Peyer's patch (tissue), 4 donors: ENCODE measurements at places on chromosomes 1 and 21. TPM values are rescaled to one million over a fixed set of nuclear protein-coding genes. Genes with fewer than 3 reads are reported as not detected.

Gene PLPP3
- total RNA-seq: 43.7 TPM

Gene CD5L
- total RNA-seq: not detected

GRCh38 chr1:53402891-53403655 lies 56.1 kb upstream of the DMRTB1 start:
- DNase-seq: no peak

DNA sequence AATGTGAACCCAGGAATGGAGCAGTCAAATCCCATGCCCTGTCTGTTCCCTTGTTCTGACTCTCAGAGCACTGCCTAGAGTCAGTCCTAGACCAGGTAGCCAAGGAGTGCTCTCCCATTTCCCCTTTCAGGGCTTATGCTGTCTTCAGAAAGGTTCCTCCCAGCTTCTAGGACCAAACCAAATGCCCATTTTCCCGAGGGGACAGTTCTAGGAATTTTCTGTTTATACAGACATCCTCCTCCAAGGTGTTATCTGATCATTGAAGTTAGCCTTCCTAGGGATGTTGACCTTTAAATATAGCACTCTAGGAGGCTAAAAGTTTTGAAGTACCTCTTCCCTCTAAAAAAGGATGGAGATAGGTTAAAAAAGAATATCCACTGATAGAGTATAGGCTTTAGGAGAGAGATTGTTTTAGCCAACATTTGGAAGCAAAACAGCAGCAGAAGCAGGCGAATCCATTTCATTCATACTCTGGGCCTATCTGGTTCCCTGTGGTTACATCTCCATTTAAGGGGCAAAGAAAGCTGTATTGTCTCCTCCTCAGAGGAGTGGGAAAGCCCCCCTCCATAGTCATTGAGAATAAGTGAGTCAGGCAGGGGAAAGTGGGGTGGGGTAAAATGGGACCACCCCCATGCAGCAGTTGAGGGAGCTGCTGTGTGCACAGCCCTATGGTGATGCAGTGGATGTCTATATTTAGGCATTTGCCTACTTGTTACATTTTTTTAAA lies 126.5 kb downstream of the SPATA46 start:
- no peak for DNase-seq

Gene MASP2
- total RNA-seq: not detected

Gene LENEP
- not detected for total RNA-seq

Gene IFI44L
- total RNA-seq: 0.38 TPM

- peak; percentile 83 for DNase-seq
Observed at GRCh38 chr21:43703035-43703880, 15.7 kb upstream of the PDXK start.

Gene CHD1L
- 33.3 TPM for total RNA-seq

DNA sequence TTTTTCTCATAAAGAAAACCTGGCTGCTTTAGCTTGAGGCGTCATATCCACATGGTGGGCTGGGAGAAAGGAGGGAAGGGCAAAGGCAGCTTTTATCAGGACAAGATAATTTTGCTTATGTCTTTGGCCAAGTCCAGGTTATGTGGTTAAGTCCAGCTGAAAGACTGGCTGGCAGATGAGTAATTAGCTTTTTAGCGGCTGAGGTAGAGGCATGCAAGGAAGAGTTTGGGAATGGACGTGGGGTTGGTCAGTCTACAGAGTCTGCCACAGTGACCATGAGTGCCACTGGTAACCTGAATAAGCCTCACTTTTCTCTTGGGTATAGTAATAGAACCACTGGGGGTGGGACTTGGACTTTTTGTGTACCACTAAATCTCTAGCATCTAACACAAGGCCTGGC lies 39.8 kb downstream of the NEK7 start:
- no peak for DNase-seq

DNA sequence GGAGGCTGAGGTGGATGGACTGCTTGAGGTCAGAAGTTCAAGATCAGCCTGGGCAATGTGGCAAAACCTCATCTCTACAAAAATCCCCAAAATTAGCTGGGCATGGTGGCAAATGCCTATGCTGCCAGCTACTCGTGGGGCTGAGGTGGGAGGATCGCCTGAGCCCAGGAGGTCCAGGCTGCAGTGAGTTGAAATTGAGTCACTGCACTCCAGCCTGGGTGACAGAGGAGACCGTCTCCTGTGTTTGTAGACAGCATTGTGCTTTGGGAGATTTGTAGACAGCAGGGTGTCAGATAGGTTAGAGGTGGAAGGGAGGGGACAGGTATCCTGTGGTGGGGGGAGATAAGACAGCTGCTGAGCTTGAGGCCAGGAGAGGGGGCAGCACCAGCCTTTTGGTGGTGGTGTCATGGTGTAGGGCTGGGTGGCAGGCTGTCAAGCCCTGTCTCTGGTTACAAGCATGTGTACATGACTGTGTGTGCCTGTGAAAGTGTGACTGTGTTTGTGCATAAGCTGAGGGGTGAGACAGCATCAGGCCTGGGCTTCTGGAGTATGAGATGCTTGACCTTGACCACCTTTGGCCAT lies 15.2 kb downstream of the PPFIA4 start:
- DNase-seq: no peak

GRCh38 chr1:34713443-34713842 lies 41.4 kb upstream of the GJB5 start:
- no peak for DNase-seq

Gene LIN9
- 6.6 TPM for total RNA-seq

DNA sequence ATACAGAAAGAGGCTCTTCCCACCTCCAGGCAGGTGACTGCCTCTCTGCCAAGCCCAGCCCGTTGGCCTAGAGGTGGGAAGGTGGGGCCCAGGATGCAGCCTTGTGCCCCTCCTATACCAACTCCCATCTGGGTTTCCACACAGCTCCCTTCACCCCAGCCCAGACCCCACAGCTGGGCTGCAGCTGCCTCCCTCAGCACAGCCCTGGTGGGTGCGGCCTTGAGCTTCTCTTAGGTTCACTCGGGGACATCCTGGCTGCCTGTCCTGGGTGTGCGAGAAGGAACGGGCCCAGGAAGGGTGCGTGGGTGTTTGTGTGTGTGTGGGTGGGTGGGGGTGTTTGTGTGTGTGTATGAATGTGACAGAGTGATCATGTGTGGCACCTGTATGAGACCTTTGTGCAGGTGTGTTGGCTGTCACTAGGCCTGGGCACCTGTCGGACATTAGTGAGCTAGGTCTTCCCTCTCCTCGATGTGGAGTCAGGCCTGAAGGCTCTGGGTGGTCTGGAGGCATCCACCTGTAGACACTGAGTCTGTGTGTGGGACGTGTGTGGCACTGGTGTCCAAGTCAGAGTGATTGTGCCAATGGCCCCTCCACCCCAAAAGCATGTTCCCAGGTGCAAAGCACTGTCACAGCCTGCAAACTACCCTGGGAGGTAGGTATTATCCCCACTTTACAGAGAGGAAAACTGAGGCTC lies 30.7 kb downstream of the FOXO6 start:
- DNase-seq: no peak
